Ureter (tissue), 1 donor: ENCODE measurements at places on chromosomes 7 and 10. TPM values are rescaled to one million over a fixed set of nuclear protein-coding genes. Genes with fewer than 3 reads are reported as not detected.
A peak's percentile ranks its signal among the peaks of the same experiment; 100 is the strongest.

DNA sequence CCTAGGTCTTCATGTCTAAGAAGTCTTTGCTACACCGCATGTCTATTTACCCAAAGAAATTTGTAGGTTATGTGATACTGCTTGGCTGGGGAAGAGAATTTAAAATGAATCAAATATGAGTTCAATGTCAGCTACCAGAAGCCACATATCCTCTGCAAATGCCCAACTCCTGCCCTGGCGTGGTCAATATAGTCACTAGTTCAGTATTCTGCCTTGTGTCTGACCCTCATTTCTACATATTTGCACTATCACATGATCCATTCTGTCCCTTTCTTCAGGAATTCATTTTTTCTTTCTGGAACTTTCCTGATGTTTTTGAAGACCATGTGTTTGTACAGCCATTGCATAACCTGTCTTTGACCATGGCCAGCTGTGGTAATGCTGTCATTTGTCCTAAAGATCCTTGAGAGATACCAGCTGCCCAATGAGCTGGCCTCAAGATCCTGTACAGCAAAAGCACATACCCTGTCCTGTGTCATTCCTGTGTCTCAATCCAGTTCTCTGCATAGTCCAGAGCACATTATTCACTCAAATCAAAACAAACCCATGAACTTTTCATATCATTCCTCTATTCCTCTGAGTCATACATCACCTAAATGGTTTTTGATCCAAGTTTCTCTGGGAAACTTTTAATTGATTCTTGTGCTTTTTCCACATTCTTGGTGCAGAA lies 524.5 kb downstream of the PARD3 start:
- no peak for DNase-seq

GRCh38 chr7:141014125-141014523 lies 628 bp downstream of the MRPS33 start:
- no peak for DNase-seq

GRCh38 chr10:67808704-67809103 lies 29.3 kb downstream of the DNAJC12 start:
- DNase-seq: no peak

DNA sequence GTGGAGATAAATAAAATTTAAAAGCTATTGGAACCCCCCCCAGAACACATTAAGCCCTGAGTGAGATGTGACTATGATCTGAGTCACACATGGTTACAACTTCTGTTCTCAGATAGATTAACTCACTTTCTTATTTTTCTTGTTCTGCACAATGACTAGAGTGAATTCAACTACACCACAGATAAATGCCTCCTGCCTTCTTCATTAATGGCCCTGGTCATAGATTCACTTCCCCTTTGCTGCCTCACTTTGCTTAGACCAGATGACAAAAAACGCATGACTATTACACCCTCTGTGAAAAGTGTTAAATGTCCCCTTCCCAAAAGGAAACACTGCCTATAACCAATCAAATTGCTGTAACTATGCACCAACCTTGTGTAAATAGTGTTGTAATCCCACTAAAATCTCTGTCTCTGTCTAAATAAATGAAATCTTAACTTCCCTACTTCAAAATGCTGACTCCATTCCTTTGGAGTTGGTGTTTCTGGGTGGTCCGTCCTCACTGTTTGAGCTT lies 49.4 kb downstream of the AKR1D1 start:
- no peak for DNase-seq

DNA sequence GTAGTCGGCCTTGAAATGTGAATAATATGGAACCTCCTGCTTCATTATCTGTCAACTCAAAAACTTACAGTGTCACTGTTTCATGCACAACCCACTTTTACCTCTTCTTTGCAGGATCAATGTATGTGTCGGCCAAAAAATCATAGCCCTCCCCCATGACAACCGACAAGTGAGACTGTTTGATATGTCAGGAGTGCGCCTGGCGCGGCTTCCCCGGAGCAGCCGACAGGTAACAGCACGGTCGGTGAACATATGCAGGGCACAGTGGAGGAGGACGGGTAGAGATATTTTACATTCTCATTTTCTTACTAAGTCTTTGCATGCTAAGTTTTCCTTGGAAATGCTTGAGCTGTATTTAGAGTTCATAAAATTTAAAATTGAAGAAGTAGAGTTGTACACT lies 68.6 kb downstream of the WDR37 start:
- no peak for DNase-seq

- no peak for DNase-seq
Measured at GRCh38 chr7:90455163-90456030, 14.0 kb upstream of the PTTG1IP2 start.

GRCh38 chr7:55255496-55256445 lies 109.4 kb upstream of the LANCL2 start:
- peak; percentile 85 for DNase-seq

- DNase-seq: no peak
Measured at GRCh38 chr7:88835147-88835728, 39.7 kb upstream of the TEX47 start.

- DNase-seq: no peak
Measured at GRCh38 chr7:910441-910861, 34.1 kb downstream of the GET4 start.

- no peak for DNase-seq
Measured at GRCh38 chr7:13032084-13032483, 344.7 kb downstream of the ARL4A start.

DNA sequence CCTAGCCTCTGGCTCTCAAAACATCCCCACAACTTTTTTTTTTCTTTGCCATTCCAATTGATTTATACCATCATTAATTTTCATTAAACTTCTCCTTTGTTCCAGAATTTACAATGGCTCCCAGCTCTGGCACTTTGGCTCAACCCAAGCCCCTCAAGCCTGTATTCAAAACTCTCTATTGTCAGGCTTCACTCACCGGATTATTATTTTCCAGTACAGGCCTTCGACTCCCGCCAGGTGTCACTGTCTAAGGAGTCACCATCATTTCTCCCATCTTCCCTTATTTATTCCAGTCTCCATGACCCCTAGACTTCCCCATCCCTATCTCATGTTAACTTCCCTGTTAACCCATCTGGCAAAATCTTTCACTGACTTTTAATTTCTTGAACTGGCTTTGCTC lies 67.8 kb downstream of the HIPK2 start:
- no peak for DNase-seq

- no peak for DNase-seq
Measured at GRCh38 chr10:8790390-8790789, 735.9 kb downstream of the GATA3 start.

DNA sequence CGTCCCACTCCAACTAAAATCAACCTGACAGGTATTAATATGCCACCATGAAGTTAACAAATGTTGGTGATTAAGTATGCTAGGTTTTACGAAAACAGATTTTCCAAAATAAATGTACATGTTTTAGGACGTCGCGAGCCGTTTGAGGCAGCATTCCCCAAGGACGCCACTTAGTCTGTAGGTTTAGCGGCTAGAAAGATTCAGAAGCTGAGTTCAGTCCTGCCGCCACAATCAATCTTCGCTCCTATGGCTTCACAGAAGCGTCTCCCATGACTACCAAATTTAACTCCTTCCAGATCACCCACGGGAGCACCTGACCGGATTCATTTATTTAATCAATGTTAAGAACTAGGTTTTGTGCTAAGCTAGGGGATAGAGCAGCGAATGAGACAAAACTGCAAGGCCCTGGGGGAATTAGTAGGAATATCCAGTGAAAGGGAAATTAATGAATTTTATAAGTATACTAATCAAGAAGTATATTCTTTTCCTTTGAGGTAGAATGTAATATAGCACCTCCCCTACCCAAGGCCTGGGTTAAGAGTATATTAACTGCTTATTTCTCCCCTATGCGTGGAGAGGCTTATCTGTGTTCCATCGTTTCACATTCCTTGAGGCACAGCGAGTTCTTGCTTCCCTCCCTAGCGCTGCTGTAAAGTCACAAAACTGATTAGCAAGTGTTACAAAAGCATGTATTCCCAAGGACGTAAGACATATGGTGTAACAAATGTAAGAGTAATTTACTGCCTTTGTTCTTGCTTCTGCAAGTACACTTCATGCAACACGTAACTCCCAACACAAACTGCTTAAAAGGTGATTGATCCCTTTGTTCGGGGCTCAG lies 994 bp upstream of the CYP51A1 start:
- peak; percentile 50 for DNase-seq

GRCh38 chr7:81114633-81115032 lies 195.8 kb upstream of the SEMA3C start:
- DNase-seq: no peak

GRCh38 chr7:137546671-137547070 lies 203.1 kb upstream of the PTN start:
- DNase-seq: no peak

GRCh38 chr7:44607141-44608068 lies 978 bp downstream of the OGDH start:
- no peak for DNase-seq

GRCh38 chr7:101243646-101244374 lies 1.1 kb downstream of the FIS1 start:
- DNase-seq: no peak

Gene GPR37
- 1.6 TPM for total RNA-seq

Gene PRSS37
- total RNA-seq: not detected

Gene EPO
- 0.68 TPM for total RNA-seq

Gene TEX36
- not detected for total RNA-seq

Gene PIK3CG
- 5.3 TPM for total RNA-seq

Gene HIF1AN
- total RNA-seq: 50.6 TPM

Gene FAS
- 34.7 TPM for total RNA-seq

Gene KCP
- total RNA-seq: 14.5 TPM

Gene CLRN3
- total RNA-seq: not detected

Gene AQP1
- 373 TPM for total RNA-seq

Gene HGF
- 20.9 TPM for total RNA-seq

Gene PROSER2
- 21.5 TPM for total RNA-seq
